Esophagus squamous epithelium (tissue), 5 donors: ENCODE measurements at places on chromosomes 11 and 22. TPM values are rescaled to one million over a fixed set of nuclear protein-coding genes. Genes with fewer than 3 reads are reported as not detected.

The OR5P2 gene
- not detected for total RNA-seq

GRCh38 chr11:116472651-116473050 is 300.1 kb downstream of the BUD13 start:
- no peak overlapping the region for H3K27ac ChIP-seq
- no peaks in the 10 kb centered on the region for H3K27me3 ChIP-seq
- no peaks in the 10 kb centered on the region for H3K4me1 ChIP-seq

The OR52I2 gene
- not detected for total RNA-seq

DNA sequence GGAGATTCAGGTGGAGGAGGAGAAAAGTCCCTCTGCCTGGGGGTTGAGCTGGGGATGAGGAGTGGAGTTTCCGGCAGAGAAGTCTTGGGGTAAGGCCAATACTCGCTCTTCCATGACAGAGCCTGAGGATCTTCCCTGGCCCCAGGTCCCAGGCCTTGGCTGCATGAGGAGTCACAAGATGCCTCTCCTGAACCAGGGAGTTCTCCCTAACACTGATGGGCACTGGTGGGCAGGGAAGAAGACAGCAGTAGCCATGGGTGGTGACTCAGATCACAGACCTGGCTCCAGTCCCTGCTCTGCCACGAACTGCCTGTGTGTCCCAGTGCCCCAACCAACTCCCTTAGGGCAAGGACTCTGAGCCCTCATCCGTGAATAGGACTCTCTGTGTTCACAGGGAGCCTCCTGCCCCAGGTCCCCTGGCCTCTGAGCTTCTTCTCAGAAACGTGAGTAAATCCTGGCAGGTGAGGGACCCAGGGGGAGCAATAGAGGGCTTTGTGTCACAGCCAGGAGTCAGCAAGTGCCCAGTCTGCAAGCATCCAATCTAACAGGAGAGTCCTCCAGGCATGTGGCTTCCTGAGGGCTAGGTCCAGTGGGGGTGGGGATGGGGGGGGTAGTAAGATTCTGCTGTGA is 45.5 kb upstream of the FTH1 start:
- H3K27ac ChIP-seq: no peak overlapping the region
- H3K27me3 ChIP-seq: no peaks in the 10 kb centered on the region
- H3K4me3 ChIP-seq: no peak overlapping the region
- no peaks in the 10 kb centered on the region for H3K36me3 ChIP-seq
- no peak for DNase-seq
- H3K4me1 ChIP-seq: peaks cover 11% of the 10 kb centered on the region

The MTNR1B gene
- total RNA-seq: not detected

The SUSD2 gene
- 2.5 TPM for total RNA-seq

GRCh38 chr11:111329306-111330204 is 31.2 kb downstream of the POU2AF3 start:
- no peaks in the 10 kb centered on the region for H3K27me3 ChIP-seq
- H3K27ac ChIP-seq: no peak overlapping the region
- DNase-seq: no peak
- H3K4me3 ChIP-seq: no peak overlapping the region
- H3K36me3 ChIP-seq: no peaks in the 10 kb centered on the region
- H3K4me1 ChIP-seq: peaks cover 62% of the 10 kb centered on the region

- no peak overlapping the region for H3K4me3 ChIP-seq
- H3K27me3 ChIP-seq: peaks cover 99% of the 10 kb centered on the region
- no peaks in the 10 kb centered on the region for H3K36me3 ChIP-seq
- H3K4me1 ChIP-seq: peaks cover 54% of the 10 kb centered on the region
- no peak for DNase-seq
These were observed 4.1 kb upstream of the TBX1 start for GRCh38 chr22:19756288-19757128.

GRCh38 chr11:15153231-15153630 is 38.5 kb downstream of the INSC start:
- H3K27ac ChIP-seq: no peak overlapping the region
- no peaks in the 10 kb centered on the region for H3K4me1 ChIP-seq
- no peak for DNase-seq

GRCh38 chr11:90753546-90753945 is 530.7 kb upstream of the CHORDC1 start:
- no peaks in the 10 kb centered on the region for H3K36me3 ChIP-seq
- no peak for DNase-seq
- H3K4me3 ChIP-seq: no peak overlapping the region

DNA sequence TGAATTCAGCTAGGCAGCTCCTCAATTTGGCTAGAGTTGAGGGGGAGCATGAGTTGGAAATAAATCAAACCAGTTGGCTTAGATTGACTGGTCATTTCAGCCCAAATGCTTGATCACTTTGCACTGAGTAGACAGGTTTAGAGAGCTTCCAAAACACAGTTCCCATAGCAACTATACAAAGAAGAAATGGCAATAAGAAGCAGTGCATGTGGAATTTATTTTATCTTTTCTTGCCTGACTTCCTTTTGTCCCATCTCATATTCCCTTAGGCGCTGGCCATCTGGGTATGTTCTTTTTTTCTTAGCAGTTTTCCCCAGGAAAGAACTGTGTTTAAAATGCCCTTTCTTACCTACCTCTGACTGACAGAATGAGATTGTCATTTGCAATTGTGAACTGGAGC is 38.7 kb upstream of the C11orf87 start:
- DNase-seq: no peak
- H3K27ac ChIP-seq: no peak overlapping the region
- no peak overlapping the region for H3K4me3 ChIP-seq
- H3K4me1 ChIP-seq: no peaks in the 10 kb centered on the region
- H3K36me3 ChIP-seq: no peaks in the 10 kb centered on the region

- H3K4me1 ChIP-seq: no peaks in the 10 kb centered on the region
- H3K36me3 ChIP-seq: no peaks in the 10 kb centered on the region
- H3K27ac ChIP-seq: no peak overlapping the region
- no peaks in the 10 kb centered on the region for H3K27me3 ChIP-seq
These were observed 30.1 kb upstream of the RASD2 start for GRCh38 chr22:35510481-35510934.

- H3K4me3 ChIP-seq: no peak overlapping the region
- DNase-seq: no peak
- H3K27me3 ChIP-seq: no peaks in the 10 kb centered on the region
- no peak overlapping the region for H3K27ac ChIP-seq
- no peaks in the 10 kb centered on the region for H3K4me1 ChIP-seq
- H3K36me3 ChIP-seq: no peaks in the 10 kb centered on the region
These were observed 34.8 kb upstream of the FZD4 start for GRCh38 chr11:86990031-86990430.

- no peaks in the 10 kb centered on the region for H3K27me3 ChIP-seq
- H3K27ac ChIP-seq: peak overlapping the region; percentile 71
- no peaks in the 10 kb centered on the region for H3K36me3 ChIP-seq
- no peak overlapping the region for H3K4me3 ChIP-seq
- DNase-seq: no peak
These were observed 2.4 kb upstream of the UVRAG start for GRCh38 chr11:75812542-75813040.

The FAT3 gene
- total RNA-seq: 0.57 TPM
